ENCODE measurements at places on chromosomes 12 and 14. TPM values are rescaled to one million over a fixed set of nuclear protein-coding genes. Genes with fewer than 3 reads are reported as not detected.

Gene LGR5
- 0.22 TPM for total RNA-seq

Gene CLEC2A
- total RNA-seq = not detected

Gene TMX1
- 31.1 TPM for total RNA-seq

Gene WNT1
- not detected for total RNA-seq

Gene LRP1-AS
- total RNA-seq = not detected

Measured in mesenteric fat pad (tissue), 1 donor.